Activated naive CD4-positive, alpha-beta T cell treated with Interleukin-2 at 50 U/mL for 16 hours (primary cell): ENCODE measurements at places on chromosomes 4 and X.

- DNase-seq, result no peak
These were observed 14.9 kb downstream of the PARM1 start for GRCh38 chr4:74947798-74948197.

DNA sequence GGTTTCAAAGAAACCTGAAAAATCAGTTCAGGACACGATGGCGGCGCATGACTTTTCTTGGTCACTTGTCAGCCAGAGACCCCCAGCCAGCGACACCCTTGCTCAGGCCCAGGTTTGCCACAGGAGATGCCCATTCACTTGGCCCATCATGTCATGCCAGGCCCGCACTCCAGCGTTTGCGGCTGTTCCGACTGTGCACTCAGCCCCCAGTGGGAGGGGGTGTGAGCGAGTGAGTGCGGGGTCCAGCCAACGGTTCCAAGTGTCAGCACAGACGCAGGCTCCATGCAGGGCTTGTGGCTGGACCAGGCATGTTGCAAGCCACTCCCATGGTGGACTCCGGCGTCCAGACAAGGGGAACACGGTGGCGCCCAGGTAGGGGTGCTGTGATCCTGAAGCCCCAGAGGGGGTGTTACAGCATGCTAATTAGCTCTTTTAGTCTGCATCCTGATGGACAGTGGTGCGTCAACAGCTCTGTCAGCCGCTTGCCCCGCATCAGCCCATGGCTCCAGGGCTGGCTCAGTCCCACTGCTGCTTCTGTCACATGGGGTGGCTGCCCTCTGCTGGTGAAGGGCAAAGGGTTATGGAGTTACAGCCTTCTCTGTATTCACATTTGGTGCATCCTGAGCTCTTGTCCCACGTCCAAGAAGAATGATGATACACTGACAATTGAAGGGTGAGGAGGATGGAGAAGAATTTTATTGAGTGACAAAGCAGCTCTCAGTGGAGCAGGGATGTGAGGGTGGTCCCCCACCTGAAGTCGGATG is 3.7 kb upstream of the MAEA start:
- DNase-seq, result peak; percentile 53

GRCh38 chrX:113001836-113002235 is 161.2 kb upstream of the AMOT start:
- DNase-seq, result no peak

DNA sequence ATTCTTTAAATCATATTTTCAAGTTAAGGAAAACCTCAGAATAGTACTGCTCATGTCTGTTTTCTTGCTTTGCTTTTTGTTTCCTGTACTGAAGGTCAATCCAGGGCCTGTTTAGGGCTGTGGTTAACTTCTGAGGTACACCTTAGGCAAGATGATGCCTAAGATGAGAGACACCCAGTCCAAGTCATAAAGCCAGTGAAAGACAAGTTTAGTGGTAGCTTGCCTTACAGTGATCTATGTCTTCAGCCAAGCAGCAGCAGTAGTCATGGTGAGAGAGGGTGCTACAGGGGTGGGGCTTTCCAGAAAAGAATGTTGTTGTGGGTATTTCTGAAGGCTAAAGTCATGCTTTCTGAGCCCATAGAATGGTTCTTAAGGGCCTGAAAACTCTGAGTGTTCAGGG is 173.7 kb downstream of the VSIG4 start:
- peak; percentile 18 for DNase-seq

GRCh38 chr4:85774000-85774399 is 299.1 kb downstream of the ARHGAP24 start:
- no peak for DNase-seq

- DNase-seq, result no peak
These were observed 35.5 kb upstream of the IQSEC2 start for GRCh38 chrX:53316860-53317237.

DNA sequence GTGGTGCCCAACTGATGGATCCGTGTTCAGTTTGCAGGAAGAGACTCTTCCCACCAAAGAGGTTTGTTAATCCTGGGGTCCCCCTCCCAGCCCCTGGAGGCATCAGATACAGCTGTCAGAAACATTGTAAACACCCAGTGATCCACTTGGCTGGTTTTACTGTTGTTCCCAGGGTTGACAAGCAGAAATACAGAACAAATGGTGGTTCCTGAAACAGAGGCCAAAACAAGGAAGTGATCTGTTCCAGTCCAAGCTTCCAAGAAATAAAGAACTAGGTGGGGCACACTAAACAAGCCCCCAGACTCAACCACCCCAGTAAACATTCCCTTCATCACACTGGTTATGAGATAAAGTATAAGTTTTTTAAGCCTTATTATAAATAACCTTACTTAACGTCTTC is 1.4 kb downstream of the TMLHE start:
- DNase-seq, result no peak

DNA sequence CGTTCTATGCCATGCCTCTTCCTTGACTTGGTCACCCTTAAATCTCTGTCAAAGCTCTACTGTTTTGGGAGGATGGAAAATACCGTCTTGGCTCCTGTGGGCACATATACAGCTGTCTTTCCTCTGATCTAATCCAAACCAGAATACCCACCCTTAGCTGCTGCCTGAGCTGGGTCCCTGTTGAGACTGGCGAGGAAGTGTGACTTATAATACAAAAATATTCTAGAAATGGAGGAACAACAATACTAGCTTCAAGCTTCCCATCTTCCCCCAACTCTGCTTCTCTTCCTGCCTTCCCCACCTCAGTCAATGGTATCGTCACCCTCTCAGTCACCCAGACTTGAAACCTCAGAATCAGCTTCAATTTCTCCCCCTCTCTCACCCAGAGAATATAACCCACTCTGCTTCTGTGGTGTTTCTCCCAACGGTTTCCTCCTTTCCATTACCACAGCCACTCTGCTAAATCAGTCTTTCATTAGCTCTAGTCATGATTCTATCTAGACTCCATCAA is 599 bp upstream of the IL2RG start:
- DNase-seq, result no peak

GRCh38 chrX:142204522-142205433 is at the start of gene MAGEC2:
Gene MAGEC2, minus strand, starts transcription at chrX:142205290. Its CDS starts 1,303 bp downstream, at chrX:142203987.
- DNase-seq, result no peak

DNA sequence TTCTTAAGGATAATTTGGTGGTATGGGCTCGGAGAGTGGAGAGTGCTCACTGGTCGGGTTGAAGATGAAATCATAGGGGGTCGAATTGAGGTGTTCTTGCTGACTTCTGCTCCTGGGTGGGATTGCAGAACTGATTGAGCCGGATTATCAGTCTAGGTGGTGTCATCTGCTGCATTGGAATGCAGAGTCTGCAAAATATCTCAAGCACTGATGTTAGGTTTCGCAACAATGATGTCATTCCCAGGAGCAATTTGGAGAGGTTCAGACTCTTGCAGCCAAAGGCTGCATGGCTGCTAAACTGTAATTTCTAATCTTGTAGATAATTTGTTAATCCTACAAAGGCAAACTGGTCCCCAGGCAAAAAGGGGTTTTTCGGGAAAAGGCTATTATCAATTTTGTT is 67.7 kb downstream of the RHOH start:
- no peak for DNase-seq

DNA sequence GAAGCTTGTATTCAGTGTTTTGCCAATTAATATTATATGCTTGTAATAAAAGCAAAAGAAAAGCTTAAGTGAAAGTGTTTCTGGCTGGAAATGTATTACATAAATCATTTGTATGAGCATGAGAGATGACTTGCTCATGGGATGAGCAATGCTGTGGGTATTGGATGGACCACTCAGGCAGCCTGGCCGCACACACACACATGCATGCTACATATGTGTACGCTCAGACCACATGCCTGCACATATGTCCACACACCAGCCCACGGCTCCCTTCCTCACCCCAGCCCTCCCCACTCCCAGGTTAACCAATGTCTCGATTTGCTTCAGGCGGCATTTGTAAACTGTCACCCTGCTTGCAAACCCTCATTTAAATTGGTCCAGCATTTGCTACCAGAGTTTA is 55.9 kb downstream of the CPLX1 start:
- no peak for DNase-seq

DNA sequence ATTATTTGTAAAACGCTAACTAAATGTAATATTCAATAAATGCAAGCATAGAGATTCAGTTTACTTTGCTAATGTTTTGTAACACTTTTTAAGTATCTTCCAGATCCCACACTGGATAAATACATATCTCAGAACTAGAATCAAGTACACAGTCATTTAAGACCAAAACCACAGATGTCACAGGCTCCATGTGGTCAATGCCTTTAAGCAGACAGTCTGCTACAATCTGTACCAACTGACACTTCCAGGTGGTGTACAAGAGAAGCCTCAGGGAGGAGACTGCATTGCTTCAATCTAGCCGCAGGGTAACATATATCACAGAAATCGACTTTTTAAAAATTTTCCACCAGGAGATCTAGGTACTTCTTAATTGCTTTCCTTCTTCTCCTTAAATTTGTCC is 229.6 kb upstream of the DIAPH2 start:
- no peak for DNase-seq

- no peak for DNase-seq
These were observed 50.8 kb upstream of the NPFFR2 start for GRCh38 chr4:71980976-71981375.

- DNase-seq, result no peak
These were observed 1181.1 kb upstream of the PCDH7 start for GRCh38 chr4:29538889-29539646.

- no peak for DNase-seq
These were observed 111.9 kb upstream of the PPARGC1A start for GRCh38 chr4:24001486-24002329.

GRCh38 chr4:18441203-18441590 is 419.6 kb upstream of the LCORL start:
- no peak for DNase-seq

GRCh38 chr4:181581983-181582382 is 661.2 kb upstream of the TENM3 start:
- no peak for DNase-seq

GRCh38 chr4:17367201-17367600 is 144.7 kb downstream of the QDPR start:
- DNase-seq, result no peak

DNA sequence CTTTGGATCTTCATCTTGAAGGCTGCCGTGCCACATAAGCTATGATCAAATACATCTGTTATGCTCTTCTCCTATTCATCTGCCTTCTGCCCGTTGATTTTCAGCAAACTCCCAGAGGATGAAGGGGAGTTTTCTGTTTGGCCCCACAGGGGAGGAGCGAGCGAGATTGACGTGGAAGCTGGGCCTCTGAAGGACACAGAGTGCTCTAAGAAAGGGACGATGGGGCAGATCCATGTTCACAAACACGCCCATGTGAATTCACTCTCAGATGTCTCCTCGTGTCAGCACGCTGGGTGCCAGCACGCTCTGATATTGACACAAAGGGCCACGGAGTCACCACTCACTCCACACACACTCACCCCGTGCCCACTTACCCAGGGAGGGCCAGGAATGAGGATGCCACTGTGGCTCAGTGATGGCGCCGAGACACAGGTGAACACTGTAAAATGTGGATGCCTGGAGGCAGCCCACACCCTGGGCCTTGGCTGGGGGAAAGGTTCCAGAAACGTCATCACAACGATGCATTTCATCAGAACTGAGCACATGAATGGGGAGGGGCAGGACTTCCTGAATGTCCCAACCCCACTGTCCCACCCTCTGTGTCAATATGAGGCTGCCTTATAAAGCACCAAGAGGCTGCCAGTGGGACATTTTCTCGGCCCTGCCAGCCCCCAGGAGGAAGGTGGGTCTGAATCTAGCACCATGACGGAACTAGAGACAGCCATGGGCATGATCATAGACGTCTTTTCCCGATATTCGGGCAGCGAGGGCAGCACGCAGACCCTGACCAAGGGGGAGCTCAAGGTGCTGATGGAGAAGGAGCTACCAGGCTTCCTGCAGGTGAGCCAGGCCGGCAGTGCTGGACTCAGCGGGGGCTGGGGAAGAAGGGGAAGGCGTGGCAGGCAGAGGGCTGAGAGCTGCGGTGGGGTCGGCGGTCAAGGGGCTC is at the start of gene S100P:
S100P (plus strand) TSS at position 648 of the 946 bp plus-strand sequence; CDS start at position 703, 55 bp downstream.
- DNase-seq, result no peak

GRCh38 chr4:19684084-19684483 is 567.6 kb upstream of the SLIT2 start:
- DNase-seq, result no peak

- DNase-seq, result no peak
These were observed 350.8 kb upstream of the IGFBP7 start for GRCh38 chr4:57460967-57461366.

DNA sequence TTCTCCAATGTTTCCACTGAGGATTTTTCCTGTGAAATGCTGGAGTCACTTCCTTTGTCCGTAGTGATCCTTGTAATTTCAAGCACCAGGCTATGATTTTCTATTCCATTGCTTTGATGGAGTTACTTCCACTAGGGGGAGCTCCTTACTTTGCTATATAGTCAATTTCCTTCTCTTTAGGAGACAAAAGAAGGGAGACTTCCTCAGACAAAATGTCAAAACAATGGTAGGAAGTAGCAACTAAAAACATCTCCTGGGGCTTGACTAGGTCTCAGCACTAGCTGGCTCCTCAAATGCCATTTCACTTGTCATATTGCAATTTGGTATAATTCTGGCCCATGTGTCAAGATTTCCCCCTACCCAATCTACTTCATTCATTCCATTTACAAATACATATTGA is 24.1 kb downstream of the ZCCHC12 start:
- DNase-seq, result no peak

DNA sequence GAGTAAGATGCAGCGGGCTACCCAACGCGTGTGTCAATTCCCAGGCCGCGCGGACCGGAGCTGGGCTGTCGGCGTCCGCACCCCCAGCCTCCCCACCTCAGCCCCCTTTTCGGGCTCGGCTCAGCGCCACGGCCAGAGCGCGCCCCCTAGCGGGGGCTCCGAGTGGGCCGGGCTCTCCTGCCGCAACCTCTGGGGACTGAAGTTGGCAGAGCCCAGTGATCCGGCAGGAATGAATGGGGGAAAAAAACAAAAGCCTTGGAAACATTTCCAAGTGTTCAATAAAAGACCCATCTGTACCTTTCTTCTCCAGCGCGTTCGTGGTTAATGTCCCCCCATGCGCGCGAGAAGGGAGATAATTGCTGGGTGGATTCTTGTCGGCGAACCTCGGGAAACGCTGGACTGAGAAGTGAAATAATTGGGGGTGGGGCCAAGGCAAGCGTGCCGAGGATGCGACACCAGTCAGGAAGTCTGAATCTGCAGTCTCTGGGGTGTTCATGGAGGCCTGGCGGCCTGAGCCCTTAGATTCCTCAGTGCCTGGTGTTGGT is 5.2 kb upstream of the ARX start:
- DNase-seq, result peak; percentile 26

- no peak for DNase-seq
These were observed 9.0 kb upstream of the LONRF3 start for GRCh38 chrX:118965395-118965794.

GRCh38 chrX:135931644-135932487 is 38.4 kb downstream of the SAGE1 start:
- DNase-seq, result peak; percentile 42

- peak; percentile 29 for DNase-seq
These were observed 33.4 kb downstream of the SPRY1 start for GRCh38 chr4:123430031-123430430.

- no peak for DNase-seq
These were observed 231.4 kb downstream of the PPP3CA start for GRCh38 chr4:101115887-101116286.
